Heart left ventricle (tissue), 16 donors: ENCODE measurements at places on chromosomes 13 and 19. TPM values are rescaled to one million over a fixed set of nuclear protein-coding genes. Genes with fewer than 3 reads are reported as not detected.

DNA sequence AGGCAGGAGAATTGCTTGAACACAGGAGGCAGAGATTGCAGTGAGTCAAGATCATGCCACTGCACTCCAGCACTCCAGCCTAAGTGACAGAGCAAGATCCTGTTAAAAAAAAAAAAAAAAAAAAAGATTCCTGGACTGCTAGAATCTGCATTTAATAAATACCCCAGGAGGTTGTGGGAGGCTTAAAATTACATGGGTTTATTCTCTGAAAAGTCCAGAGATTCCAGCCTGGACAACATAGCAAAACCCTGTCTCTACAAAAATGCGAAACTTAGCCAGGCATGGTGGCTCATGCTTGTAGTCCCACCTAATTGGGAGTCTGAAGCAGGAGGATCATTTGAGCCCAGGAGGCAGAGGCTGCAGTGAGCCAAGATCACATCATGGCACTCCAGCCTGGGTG, 9.5 kb upstream of the SLC1A5 start:
- DNase-seq, result no peak
- H3K4me3 ChIP-seq, result no peak overlapping the region
- no peaks in the 10 kb centered on the region for H3K27me3 ChIP-seq
- no peaks in the 10 kb centered on the region for H3K4me1 ChIP-seq

DNA sequence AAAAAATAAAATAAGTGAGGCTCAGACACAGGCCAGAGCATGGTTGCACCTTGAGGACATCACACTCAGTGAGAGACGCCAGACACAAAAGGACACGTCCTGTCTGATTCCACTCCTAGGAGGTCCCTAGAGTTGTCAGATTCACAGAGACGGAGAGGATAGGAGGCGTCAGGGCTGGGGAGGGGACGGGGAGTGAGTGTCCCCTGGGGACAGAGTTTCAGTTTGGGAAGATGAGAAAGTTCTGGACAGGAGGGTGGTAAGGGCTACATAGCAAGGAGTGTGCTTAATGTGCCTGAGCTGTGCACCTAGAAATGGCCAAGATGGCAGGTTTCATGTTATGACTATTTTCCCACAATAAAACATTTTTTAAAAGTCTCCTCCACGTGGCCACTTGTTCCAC, 2.2 kb upstream of the GRIN3B start:
- no peak for DNase-seq
- H3K4me1 ChIP-seq, result peaks cover 22% of the 10 kb centered on the region
- no peak overlapping the region for H3K4me3 ChIP-seq
- peaks cover 82% of the 10 kb centered on the region for H3K27me3 ChIP-seq

- no peaks in the 10 kb centered on the region for H3K27me3 ChIP-seq
- H3K4me3 ChIP-seq, result no peak overlapping the region
- DNase-seq, result no peak
- no peaks in the 10 kb centered on the region for H3K4me1 ChIP-seq
Observed at GRCh38 chr13:69585656-69586055, 522.0 kb upstream of the ATXN8OS start.

- no peak overlapping the region for H3K4me3 ChIP-seq
- no peaks in the 10 kb centered on the region for H3K36me3 ChIP-seq
- H3K27me3 ChIP-seq, result no peaks in the 10 kb centered on the region
Observed at GRCh38 chr13:36772853-36773252, 46.2 kb upstream of the RFXAP start.

GRCh38 chr19:28358633-28359032, 854.3 kb downstream of the UQCRFS1 start:
- H3K4me1 ChIP-seq, result no peaks in the 10 kb centered on the region
- H3K27me3 ChIP-seq, result no peaks in the 10 kb centered on the region
- H3K4me3 ChIP-seq, result no peak overlapping the region
- H3K36me3 ChIP-seq, result no peaks in the 10 kb centered on the region

- H3K27ac ChIP-seq, result peak overlapping the region; percentile 24
- H3K4me1 ChIP-seq, result peaks cover 18% of the 10 kb centered on the region
- DNase-seq, result no peak
- no peaks in the 10 kb centered on the region for H3K27me3 ChIP-seq
- no peaks in the 10 kb centered on the region for H3K36me3 ChIP-seq
- no peak overlapping the region for H3K4me3 ChIP-seq
Observed at GRCh38 chr13:79673993-79674377, 193.0 kb downstream of the NDFIP2 start.

- no peaks in the 10 kb centered on the region for H3K36me3 ChIP-seq
- peak overlapping the region; percentile 74 for H3K27ac ChIP-seq
- peak; percentile 95 for DNase-seq
- H3K4me3 ChIP-seq, result peak overlapping the region; percentile 30
Observed at GRCh38 chr13:50529154-50529882, 314.2 kb downstream of the DLEU7 start.

DNA sequence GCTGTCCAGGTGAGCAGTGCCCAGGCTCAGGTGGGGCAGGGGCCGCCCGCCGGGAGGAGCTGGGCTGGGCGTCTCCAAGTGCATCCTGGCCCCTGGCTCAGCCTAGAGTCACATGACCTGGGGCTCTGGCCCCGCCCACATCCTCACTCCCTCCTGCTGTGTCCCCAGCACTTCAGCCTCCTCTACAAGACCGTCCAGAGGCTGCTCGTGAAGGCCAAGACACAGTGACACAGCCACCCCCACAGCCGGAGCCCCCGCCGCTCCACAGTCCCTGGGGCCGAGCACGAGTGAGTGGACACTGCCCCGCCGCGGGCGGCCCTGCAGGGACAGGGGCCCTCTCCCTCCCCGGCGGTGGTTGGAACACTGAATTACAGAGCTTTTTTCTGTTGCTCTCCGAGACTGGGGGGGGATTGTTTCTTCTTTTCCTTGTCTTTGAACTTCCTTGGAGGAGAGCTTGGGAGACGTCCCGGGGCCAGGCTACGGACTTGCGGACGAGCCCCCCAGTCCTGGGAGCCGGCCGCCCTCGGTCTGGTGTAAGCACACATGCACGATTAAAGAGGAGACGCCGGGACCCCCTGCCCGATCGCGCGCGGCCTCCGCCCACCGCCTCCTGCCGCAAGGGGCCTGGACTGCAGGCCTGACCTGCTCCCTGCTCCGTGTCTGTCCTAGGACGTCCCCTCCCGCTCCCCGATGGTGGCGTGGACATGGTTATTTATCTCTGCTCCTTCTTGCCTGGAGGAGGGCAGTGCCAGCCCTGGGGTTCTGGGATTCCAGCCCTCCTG, 16.8 kb upstream of the CELF5 start:
- H3K27me3 ChIP-seq, result no peaks in the 10 kb centered on the region
- peaks cover 40% of the 10 kb centered on the region for H3K36me3 ChIP-seq
- DNase-seq, result no peak

- no peaks in the 10 kb centered on the region for H3K4me1 ChIP-seq
- no peak within 1 kb of the TSS for H3K27ac ChIP-seq
- H3K4me3 ChIP-seq, result no peak within 1 kb of the TSS
- H3K27me3 ChIP-seq, result no peaks in the 10 kb centered on the region
- H3K36me3 ChIP-seq, result no peaks in the 10 kb centered on the region
Observed at GRCh38 chr19:9009935-9010651, at the start of gene MUC16. MUC16 (minus strand) TSS chr19:9010409.

DNA sequence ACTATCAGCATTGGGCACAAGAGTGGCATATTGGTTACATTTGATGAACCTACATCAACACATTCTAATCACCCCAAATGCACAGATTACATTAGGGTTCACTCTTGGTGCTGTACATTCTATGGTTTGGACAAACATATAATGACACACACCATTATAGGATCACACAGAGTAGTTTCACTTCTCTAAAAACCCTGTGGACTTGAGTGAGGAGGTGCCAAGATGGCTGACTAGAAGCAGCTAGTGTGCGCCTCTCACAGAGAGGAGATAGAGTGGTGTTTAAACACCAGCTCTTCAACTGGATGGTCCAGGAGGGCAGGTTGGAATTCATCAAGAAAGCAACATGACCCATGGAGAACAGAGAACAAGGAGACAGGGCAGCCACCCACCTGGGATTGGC, 265.6 kb downstream of the TDRD3 start:
- H3K4me3 ChIP-seq, result no peak overlapping the region
- H3K36me3 ChIP-seq, result no peaks in the 10 kb centered on the region
- H3K27ac ChIP-seq, result no peak overlapping the region
- H3K4me1 ChIP-seq, result no peaks in the 10 kb centered on the region

GRCh38 chr13:75251188-75251587, 230.8 kb downstream of the TBC1D4 start:
- DNase-seq, result no peak
- no peaks in the 10 kb centered on the region for H3K27me3 ChIP-seq
- no peak overlapping the region for H3K4me3 ChIP-seq
- H3K36me3 ChIP-seq, result no peaks in the 10 kb centered on the region

- peak within 1 kb of the TSS; percentile 80 for H3K4me3 ChIP-seq
- peak within 1 kb of the TSS; percentile 93 for H3K27ac ChIP-seq
- H3K27me3 ChIP-seq, result no peaks in the 10 kb centered on the region
- H3K4me1 ChIP-seq, result peaks cover 32% of the 10 kb centered on the region
Observed at GRCh38 chr19:37466798-37467607, at the start of gene ZNF569. ZNF569 (minus strand) TSS chr19:37467444; CDS start chr19:37444921, 22,523 bp downstream.

- H3K27me3 ChIP-seq, result no peaks in the 10 kb centered on the region
- no peak overlapping the region for H3K4me3 ChIP-seq
- H3K36me3 ChIP-seq, result no peaks in the 10 kb centered on the region
Observed at GRCh38 chr13:94765814-94766213, 53.5 kb upstream of the SOX21 start.

DNA sequence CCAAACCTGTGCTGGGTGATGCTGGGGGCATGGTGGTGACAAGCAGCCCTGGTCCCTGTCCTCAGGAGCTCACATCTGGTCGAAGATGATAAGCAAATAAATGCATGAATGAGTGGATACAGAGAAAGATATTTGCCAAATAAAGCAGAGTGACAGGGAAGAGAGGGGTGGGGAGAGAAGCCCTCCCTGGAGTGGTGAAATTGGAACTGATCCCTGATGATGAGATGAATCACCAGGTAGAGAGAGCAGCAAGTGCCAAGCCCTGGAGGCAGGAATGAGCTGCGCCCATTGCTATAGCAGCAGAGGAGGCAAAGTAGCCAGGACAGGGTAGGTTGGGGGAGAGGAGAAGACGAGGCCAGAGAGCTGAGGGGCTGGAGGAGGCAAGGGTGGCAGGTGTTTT, 13.7 kb downstream of the FXYD5 start:
- H3K4me3 ChIP-seq, result no peak overlapping the region
- DNase-seq, result no peak
- no peaks in the 10 kb centered on the region for H3K4me1 ChIP-seq
- no peaks in the 10 kb centered on the region for H3K27me3 ChIP-seq
- no peak overlapping the region for H3K27ac ChIP-seq
- H3K36me3 ChIP-seq, result peaks cover 58% of the 10 kb centered on the region

GRCh38 chr19:19032420-19033175, 719 bp downstream of the SUGP2 start:
- H3K4me3 ChIP-seq, result peak overlapping the region; percentile 78
- H3K27me3 ChIP-seq, result no peaks in the 10 kb centered on the region
- peak overlapping the region; percentile 92 for H3K27ac ChIP-seq
- peaks cover 34% of the 10 kb centered on the region for H3K36me3 ChIP-seq
- peaks cover 27% of the 10 kb centered on the region for H3K4me1 ChIP-seq
- DNase-seq, result peak; percentile 97

GRCh38 chr13:112730157-112730671, 40.4 kb downstream of the ATP11A start:
- no peak overlapping the region for H3K4me3 ChIP-seq
- H3K4me1 ChIP-seq, result peaks cover 25% of the 10 kb centered on the region
- no peak for DNase-seq
- no peaks in the 10 kb centered on the region for H3K36me3 ChIP-seq
- H3K27ac ChIP-seq, result peak overlapping the region; percentile 95

GRCh38 chr19:1618157-1619093, 13.2 kb upstream of the UQCR11 start:
- peaks cover 14% of the 10 kb centered on the region for H3K4me1 ChIP-seq
- no peak for DNase-seq
- no peaks in the 10 kb centered on the region for H3K27me3 ChIP-seq
- H3K36me3 ChIP-seq, result peaks cover 79% of the 10 kb centered on the region
- H3K27ac ChIP-seq, result peak overlapping the region; percentile 40

GRCh38 chr13:94419925-94420305, 59.6 kb downstream of the DCT start:
- no peak for DNase-seq
- H3K4me3 ChIP-seq, result no peak overlapping the region
- no peak overlapping the region for H3K27ac ChIP-seq
- H3K27me3 ChIP-seq, result no peaks in the 10 kb centered on the region
- no peaks in the 10 kb centered on the region for H3K36me3 ChIP-seq
- H3K4me1 ChIP-seq, result no peaks in the 10 kb centered on the region

- H3K4me3 ChIP-seq, result no peak overlapping the region
- DNase-seq, result no peak
- no peaks in the 10 kb centered on the region for H3K36me3 ChIP-seq
- peaks cover 8% of the 10 kb centered on the region for H3K27me3 ChIP-seq
Observed at GRCh38 chr19:41945135-41945766, 13.9 kb downstream of the RABAC1 start.

DNA sequence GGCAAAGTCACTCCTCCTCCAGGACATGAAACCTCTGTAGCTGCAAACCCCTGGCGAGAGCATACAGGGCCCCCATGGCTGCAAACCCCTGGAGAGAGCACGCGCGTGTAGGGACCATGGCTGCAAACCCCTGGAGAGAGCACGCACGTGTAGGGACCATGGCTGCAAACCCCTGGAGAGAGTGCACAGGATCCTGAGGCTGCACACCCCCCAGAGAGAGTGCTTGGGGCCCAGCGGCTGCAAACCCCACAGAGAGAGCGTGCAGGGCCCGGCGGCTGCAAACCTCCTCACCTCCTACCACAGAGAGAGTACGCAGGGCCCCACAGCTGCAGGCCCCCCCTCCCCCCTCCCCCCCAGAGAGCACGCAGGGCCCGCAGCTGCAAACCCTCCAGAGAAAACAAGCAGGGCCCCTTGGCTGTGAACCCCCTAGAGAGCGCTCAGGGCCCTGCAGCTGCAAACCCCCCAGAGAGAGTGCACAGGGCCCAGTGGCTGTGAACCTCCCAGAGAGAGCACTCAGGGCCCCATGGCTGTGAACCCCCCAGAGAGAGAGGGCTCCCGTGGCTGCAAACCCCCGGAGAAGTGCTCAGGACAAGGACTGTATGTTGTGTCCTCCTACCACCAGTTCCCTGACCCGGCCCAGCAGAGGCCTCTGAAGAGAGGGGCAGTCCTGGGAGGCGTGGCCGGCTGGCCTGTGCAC, 7.3 kb downstream of the ADPRHL1 start:
- H3K36me3 ChIP-seq, result no peaks in the 10 kb centered on the region
- no peak overlapping the region for H3K4me3 ChIP-seq
- DNase-seq, result no peak
- H3K27me3 ChIP-seq, result no peaks in the 10 kb centered on the region
- peak overlapping the region; percentile 36 for H3K27ac ChIP-seq
- peaks cover 3% of the 10 kb centered on the region for H3K4me1 ChIP-seq

- no peaks in the 10 kb centered on the region for H3K4me1 ChIP-seq
- H3K27me3 ChIP-seq, result no peaks in the 10 kb centered on the region
- H3K27ac ChIP-seq, result no peak overlapping the region
- DNase-seq, result no peak
- H3K36me3 ChIP-seq, result peaks cover 90% of the 10 kb centered on the region
- no peak overlapping the region for H3K4me3 ChIP-seq
Observed at GRCh38 chr13:112818698-112819045, 128.8 kb downstream of the ATP11A start.

- no peaks in the 10 kb centered on the region for H3K36me3 ChIP-seq
- H3K27me3 ChIP-seq, result no peaks in the 10 kb centered on the region
- H3K4me1 ChIP-seq, result no peaks in the 10 kb centered on the region
- H3K4me3 ChIP-seq, result no peak overlapping the region
- H3K27ac ChIP-seq, result no peak overlapping the region
Observed at GRCh38 chr13:97573011-97573410, 139.0 kb downstream of the RAP2A start.

- no peaks in the 10 kb centered on the region for H3K36me3 ChIP-seq
- H3K4me3 ChIP-seq, result peak overlapping the region; percentile 59
- peak overlapping the region; percentile 86 for H3K27ac ChIP-seq
- H3K27me3 ChIP-seq, result no peaks in the 10 kb centered on the region
- DNase-seq, result peak; percentile 99
Observed at GRCh38 chr19:55117663-55118391, 390 bp upstream of the PPP1R12C start.

Gene DNASE2
- 38.1 TPM for total RNA-seq

Gene LIM2
- not detected for total RNA-seq

Gene CACNG6
- not detected for total RNA-seq

Gene IL12RB1
- total RNA-seq, result 2.7 TPM

Gene LGALS7
- total RNA-seq, result not detected

Gene RPL21
- total RNA-seq, result 609 TPM

Gene SLC39A3
- 17.0 TPM for total RNA-seq

Gene EFNA2
- not detected for total RNA-seq
